ENCODE measurements at places on chromosomes 1 and 21.

GRCh38 chr1:213277036-213277435, 226.0 kb downstream of the RPS6KC1 start:
- no peak for DNase-seq

- DNase-seq = peak; percentile 72
Observed at GRCh38 chr1:94729267-94729666, 90.9 kb upstream of the SLC44A3 start.

DNA sequence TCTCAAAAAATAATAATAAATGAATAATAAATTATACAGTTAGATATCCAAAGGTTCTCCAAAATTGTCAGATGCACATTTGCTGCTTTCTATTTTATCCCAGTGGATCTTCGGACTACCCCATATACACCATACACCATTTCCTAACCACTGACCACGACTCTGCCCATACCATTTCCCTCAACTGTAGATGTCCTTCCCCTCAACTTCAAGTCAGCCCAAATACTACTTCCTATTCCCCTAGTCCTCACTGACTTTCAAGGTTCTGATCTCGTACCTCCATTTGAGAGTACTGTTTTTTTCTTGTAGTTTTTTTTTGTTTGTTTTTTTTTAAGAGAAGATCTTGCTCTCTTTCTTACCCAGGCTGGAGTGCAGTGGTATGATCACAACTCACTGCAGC, 19.6 kb downstream of the EIF4G3 start:
- no peak for DNase-seq

GRCh38 chr1:81340239-81340638, 460.5 kb upstream of the ADGRL2 start:
- no peak for DNase-seq

GRCh38 chr1:39491146-39491921, at the start of gene BMP8A:
Gene BMP8A (plus strand): TSS chr1:39491636. CDS start chr1:39491992, 356 bp downstream.
- DNase-seq = no peak

GRCh38 chr1:18957532-18958300, 1.2 kb upstream of the IFFO2 start:
- DNase-seq = no peak

DNA sequence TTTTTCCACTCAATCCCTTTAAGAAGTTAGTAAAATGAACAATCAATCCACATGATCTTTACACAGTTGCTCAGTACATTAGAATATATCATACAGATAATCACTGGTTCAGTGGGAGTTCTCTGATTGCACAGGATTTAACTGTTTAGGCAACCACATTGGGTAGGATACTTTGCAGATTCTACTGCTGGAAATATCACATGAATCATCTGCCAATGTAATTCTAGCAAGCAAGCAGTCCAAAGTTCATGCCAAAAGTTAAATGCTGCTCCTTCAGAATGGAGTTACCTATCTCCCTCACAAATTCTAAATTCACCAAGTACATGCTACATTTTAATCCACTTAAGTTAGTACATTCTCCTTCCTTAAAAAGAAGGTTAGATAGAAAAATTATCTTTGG, 52.4 kb downstream of the NEGR1 start:
- peak; percentile 26 for DNase-seq

DNA sequence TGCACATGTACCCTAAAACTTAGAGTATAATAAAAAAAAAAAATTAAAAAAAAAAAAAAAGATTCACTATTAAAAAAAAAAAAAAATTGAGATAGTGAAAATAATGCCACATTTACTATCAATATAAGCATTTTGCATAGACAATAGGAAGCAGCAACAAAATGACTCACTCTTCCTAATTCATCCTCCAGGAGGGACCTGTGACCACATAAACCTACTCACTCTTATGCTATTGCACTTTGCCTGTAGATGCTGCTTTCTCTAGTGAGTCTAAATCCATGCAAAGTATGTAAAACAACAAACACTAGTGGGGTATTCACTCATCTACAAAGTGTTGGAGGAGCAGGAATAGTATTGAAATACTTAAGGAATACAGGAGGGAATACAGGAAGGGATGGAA, 2.9 kb downstream of the OR10J5 start:
- peak; percentile 68 for DNase-seq

GRCh38 chr1:242030071-242030470, 31.2 kb upstream of the MAP1LC3C start:
- no peak for DNase-seq

DNA sequence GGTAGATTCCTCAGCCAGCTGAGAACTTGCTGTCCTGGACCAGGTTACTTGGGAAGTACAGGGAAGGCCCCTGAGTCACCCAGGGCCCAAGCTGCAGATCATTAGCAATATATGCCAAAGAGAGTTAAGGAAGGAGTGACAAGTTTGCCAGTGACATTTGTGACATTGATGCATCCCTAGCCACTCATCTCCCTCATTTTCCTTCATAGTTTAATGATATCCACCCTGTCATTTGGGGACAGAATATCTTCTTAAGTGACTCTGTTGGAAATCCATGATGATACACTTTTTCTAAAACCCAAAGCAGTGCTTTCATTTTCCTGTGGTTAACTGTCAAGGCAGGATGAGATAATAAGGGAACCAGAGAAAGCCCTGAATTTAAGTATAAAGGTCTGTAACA, 3.2 kb downstream of the TNN start:
- no peak for DNase-seq

DNA sequence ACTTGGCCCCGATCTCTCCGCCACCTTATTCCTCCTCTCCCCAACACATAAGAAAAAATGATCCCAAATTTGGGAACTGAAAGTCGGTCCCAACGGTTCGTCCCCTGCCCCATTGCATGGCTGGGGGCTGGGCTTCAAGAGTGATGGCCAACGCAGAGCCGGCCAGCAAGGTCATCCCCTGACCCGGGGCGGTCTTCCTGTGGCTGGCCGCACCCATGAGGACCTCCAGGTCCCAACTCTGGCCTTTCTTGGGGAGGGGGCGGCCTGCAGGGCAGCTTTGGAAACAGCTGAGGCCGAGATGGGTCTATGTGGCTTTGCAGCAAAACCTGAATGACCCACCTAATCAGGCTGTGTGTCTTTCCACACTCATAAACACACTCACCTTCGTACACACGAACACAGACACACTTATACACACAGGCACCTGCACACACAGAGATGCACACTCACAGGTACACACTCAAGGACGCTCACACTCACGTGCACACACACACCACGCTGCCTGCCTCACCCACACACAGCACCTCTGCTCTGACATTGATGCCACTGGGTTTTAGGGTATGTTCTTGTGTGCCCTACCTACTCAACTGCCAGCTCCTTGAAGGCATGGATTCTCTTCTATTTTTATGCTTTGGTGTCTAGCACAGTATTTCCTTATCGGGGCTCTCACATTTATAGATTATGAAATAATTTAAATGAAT, 562 bp downstream of the DYNLT5 start:
- DNase-seq = no peak

GRCh38 chr1:102853701-102854187, 254.6 kb downstream of the COL11A1 start:
- DNase-seq = no peak

GRCh38 chr1:63009421-63009820, 225.5 kb downstream of the ATG4C start:
- no peak for DNase-seq
